ENCODE measurements at places on chromosomes 11 and 22.

DNA sequence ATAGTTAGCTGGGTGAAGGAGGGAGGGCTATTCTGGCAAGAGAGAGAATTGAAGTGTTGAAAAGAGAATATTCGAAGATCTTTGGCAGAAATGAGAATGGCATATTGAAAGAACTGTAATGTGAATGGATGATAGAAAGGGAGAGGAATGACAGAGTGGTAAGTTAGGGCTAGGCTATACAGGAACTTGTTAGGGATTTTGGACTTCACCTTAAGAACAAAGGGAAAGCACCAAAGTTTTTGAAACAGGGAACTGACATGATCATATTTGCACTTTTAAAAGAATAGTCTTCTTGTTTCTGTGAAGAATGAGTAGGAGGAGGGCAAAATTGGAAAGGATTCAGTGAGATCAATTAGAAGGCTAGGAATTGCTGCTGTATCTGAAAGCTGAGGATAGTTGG is 119.3 kb downstream of the METTL15 start:
- no peak for DNase-seq

GRCh38 chr22:20186183-20186870 is 35.5 kb upstream of the CCDC188 start:
- DNase-seq, result no peak

- no peak for DNase-seq
Measured at GRCh38 chr11:94417386-94417987, 16.3 kb upstream of the GPR83 start.

- DNase-seq, result no peak
Measured at GRCh38 chr11:124740277-124740882, 638 bp downstream of the NRGN start.

- no peak for DNase-seq
Measured at GRCh38 chr11:6268820-6269219, 9.2 kb downstream of the CCKBR start.

GRCh38 chr11:83425137-83425466 is 138.9 kb upstream of the CCDC90B start:
- no peak for DNase-seq

- no peak for DNase-seq
Measured at GRCh38 chr11:80104191-80104590, 663.4 kb upstream of the TENM4 start.

DNA sequence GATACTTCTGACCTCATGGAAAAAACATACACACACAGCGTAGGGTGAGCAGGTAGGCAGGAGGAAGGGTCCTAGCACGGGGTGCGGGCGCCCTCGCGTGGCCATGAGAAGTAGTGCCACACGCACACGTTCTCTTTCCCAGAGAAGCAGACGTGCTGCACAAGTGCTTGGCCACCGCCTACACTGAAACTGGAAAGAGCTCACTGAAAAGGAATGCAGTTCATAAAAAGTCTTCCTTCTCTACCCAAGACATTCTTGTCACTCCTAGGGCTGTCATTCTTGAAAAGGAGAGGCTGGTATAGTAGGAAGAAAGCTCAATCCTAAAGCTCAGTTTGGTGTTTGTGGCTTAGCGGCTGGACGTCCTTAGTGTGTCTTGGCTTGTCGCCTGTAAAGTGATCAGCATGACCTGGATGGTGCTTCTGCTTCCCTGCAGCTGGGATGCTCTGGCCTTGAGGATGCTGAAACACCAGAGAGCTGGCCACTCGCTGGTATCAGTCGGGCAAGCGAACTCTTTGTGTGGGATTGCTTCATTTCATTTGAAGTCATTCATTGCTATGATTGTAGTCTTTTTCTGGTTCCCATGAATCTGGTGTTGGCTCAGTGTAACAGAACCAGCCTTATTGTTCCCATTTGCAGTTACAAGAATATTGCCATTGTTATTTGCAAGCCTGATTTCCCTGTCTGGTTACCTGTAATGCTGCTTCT is 303.8 kb downstream of the NTM start:
- no peak for DNase-seq

DNA sequence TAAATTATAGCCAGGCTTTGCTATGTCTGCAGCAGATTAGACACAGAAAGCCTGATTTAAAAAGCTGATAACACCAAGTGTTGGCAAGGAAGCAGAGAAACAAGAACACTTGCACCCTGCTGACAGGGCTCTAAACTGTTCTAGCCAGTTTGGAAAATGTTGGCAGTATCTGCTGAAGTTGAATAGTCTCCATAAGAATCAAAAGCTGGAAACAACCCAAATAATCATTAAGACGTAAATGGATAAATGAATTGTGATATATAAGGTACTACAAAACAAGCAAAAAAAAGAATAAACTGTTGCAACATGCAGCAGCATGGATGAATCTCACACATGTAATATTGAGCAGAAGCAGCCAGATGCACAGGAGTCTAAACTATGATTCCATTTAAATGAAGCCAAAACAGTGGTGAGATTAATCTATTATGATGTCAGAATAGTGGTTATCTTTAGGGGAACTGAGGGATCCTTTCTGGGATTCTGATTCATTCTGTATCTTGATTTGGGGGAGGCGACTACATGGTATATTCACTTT is 40.4 kb upstream of the ADORA2A start:
- no peak for DNase-seq

GRCh38 chr22:41777749-41778425 is 22.6 kb upstream of the CCDC134 start:
- no peak for DNase-seq

DNA sequence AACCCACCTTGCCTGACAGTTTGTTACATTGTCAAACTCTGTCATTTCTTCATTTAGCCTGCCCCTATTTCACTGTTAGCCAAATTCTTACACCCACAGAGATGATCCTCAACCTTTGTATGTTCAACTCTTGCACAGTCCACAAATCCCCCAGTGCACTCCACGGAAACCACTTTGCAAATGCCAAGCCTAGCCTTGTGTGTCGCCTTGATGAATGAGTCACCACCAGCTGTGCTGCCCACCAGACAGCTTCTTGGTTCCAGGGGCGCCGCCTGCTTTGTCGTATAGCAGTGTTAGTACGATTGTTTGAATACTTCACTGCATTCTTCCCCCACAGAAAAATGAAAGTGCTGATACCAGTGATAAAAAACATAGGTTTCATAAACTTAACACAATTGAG is 686.3 kb downstream of the NTM start:
- DNase-seq, result no peak

DNA sequence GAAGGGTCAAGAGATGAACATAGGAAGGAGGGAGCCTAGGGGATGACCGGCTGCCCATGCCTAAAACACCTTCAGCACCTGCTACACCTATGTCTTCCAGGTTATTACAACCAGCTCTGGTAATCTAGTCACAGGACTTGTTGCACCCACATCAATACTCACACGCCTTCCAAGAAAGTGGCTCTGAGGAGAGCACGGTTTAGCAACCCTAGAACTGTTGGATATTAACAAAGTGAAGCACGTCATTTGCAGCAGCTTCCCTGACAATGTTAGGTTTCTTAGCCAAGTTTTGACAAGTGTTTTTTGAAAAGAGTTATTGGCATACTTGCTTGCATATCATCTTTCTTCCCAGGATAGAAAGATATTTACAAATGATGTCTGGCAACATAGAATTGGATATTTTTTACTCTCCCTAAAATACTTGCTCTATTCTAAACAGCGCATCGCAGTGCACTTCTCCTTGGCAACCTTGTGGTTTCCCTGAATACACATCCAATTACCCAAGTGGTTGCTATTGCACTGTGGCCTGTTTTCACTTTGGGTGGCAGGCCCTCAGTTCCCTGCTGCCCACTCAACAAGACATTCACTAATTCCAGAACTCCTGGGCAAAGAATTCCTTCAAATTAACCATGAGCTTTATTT is 94.3 kb upstream of the ARHGAP42 start:
- no peak for DNase-seq

- no peak for DNase-seq
Measured at GRCh38 chr11:119093942-119094815, 7.5 kb downstream of the DPAGT1 start.

GRCh38 chr11:75346912-75347647 is 4.4 kb downstream of the ARRB1 start:
- DNase-seq, result no peak

GRCh38 chr11:105968021-105968697 is 53.9 kb downstream of the MSANTD4 start:
- no peak for DNase-seq

DNA sequence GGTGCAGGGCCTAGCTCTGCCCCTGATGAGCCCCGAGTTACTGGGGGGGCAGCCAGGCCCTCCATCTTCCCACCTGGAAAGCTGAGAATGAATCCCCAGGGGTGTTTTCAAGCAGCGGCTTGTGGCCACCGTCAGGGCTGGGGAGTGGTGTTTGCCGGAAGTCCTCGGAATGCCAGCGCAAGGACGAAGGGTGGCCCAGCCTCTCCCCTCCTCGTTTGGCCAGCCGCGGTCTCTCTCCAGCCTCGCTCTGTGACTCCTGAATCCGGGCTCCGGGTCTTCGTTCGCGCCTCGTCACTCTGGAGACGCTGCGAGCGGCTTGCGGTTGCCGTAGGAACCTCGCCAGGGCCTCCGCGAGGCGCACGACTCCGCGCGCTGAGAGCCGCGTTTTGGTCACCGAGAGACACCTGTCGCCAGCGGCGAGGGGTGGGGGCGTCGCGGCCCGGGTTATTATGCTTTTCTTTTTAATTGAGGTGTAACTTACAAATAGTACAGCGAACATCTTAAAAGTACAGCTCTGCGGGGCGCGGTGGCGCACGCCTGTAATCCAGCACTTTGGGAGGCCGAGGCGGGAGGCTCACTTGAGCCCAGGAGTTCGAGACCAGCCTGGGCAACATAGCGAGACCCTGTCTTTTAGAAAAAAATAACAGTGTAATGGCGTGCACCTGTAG is 6.3 kb upstream of the KDELR3 start:
- peak; percentile 53 for DNase-seq

DNA sequence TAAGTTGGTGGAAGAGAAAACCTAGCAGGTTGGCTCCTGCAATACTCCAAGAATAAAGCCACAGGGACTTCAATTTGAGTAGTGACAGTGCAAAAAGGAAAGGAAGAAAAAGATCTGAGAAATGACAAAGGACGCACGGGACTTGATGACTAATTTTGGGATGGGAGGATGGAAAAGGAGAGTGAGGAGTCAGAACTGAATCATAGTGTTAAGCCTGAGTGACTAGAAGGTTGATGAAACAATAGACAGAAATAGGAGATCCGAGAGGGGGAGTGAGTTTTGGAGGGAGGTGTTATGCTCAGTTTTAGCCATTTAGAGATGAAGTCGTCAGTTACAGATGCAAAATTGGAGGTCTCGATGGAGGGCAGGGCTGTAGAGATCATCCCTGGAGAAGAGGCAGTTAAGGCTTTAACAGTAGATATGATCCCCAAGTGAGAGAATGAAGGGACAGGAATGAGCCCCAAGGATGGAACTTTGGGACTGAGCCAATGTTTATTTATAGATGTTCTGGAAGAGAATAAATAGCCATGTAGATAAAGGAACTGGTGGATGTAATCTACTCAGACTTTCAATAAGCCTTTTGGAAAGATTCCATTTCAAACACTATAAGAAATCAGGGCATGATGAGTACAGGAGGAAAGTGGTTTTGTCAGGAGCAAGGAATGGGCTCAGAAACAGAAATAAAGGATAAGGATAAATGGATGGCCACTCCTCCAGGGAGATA is 108.9 kb upstream of the NCAM1 start:
- DNase-seq, result no peak

GRCh38 chr11:19628018-19628417 is 84.6 kb upstream of the NAV2 start:
- no peak for DNase-seq

GRCh38 chr11:17351172-17351509 is 459 bp upstream of the NCR3LG1 start:
- DNase-seq, result no peak

DNA sequence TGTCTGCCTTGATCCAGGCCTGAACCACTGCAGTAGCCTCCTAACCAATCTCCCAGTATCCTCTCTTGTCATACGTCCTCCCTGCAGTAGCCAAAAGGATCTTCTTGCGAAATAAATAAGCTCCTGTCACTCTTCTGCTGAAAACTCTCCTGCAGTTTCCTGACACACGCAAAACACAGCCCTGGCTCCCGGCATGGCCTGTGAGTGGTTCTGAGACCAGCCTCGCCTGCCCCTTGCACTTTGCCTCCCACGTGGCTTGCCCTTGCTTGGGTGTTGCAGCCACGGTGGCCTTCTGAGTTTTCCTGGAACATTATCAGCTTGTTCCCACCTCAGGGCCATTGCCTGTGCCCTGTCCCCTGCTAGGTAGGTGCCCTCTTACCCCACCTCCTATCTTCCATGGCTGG is 7.2 kb downstream of the ZC3H7B start:
- no peak for DNase-seq

GRCh38 chr11:116895048-116895757 is 57.8 kb upstream of the APOA1 start:
- DNase-seq, result no peak

DNA sequence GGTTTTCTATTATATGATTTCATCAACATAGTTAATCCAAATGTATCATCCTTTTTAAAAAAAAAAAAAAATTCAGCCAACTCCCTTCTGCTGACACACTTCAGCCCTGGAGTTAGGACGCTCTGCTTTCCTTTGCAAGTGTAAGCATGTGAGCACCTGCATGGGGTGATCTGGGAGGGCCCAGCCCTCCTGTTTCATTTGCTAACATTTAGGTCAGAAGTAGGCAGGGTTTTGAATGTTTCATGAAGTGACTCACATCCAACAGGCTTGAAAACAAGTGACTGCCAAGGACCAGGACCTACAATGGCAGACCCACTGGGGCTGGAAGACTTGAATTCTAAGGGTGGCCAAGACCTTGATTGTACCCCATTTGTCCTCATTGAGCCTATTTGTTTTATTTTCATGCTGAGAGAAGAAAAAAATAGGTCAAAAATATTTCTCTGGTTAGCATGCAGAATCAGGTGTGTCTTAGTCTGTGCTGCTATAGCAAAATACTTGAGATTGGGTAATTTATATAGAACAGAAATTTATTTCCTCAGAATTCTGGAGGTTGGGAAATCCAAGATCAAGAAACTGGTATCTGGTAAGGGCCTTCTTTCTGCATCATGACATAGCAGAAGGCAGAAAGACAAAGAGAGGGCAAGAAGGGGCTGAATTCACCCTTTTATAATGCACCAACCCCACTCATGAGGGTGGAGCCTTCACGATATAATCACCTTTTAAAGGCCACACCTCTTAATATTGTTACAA is 137.6 kb downstream of the CD44 start:
- no peak for DNase-seq

- DNase-seq, result no peak
Measured at GRCh38 chr11:16632295-16633200, 105.9 kb upstream of the C11orf58 start.
